ENCODE measurements at places on chromosomes 4 and X.

DNA sequence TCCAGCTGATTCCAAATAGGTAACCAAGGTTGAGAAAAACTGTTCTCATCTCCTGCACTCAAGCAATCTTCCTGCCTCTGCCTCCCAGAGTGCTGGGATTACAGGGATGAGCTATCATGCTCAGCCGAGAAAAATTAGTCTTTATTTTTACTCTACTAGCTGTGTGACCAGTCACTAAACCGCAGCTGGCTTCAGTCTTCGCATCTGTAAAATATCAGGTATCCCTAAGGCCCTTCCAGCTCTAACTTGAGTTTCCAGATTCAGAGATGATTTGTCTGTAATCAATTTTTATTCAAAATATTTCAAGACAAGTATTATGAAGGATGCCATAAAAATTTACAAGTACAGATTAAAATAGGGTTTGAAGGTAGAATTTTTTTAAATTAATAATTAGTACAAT, 3.5 kb downstream of the ADH6 start:
- DNase-seq, result no peak

DNA sequence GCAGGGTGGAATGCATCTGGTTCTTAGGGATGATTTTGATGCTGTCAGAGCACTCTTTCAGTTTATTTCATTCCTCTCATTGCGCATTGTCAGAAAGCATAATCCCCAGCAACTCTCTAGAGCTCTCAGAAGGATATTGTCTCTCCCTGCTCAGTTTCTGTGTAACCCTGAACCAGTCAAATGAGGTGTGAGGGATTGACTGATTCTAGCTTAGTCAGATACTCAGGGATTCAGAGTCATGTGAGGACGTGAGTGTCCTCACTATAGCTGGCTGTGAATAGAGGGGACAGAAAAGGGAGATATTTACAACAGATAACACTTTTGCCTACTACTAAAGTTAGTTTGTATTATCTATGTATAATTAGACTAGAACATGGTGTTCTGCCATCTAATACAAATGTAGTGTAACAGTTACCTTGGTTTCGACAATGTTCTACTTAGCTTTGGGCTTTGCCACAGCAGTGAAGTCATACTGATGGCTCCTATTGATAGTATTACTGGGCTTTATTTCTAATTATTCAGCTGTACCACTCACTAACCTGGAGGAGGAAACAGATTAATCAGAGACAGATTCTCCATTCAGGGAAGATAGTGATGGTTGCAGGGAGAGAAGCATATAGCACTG, 19.5 kb downstream of the AP1AR start:
- no peak for DNase-seq

DNA sequence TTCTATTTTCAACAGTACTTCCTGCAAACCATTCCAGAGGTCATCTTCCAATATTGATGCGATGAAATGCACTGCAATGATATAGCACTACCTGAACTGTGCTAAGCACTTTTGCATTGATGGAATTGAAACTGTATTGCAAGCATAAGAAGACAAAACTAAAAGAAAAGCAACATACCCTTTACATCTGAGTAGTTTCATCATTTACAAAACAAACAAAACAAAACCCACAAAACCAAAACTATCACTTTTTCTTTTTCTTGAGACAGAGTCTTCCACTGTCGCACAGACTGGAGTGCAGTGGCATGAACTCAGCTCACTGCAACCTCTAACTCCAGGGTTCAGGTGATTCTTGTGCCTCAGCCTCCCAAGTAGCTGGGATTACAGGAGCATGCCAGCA, 120.1 kb upstream of the NAP1L5 start:
- DNase-seq, result no peak

- no peak for DNase-seq
Observed at GRCh38 chrX:1492421-1493012, 39.8 kb upstream of the ASMTL start.

DNA sequence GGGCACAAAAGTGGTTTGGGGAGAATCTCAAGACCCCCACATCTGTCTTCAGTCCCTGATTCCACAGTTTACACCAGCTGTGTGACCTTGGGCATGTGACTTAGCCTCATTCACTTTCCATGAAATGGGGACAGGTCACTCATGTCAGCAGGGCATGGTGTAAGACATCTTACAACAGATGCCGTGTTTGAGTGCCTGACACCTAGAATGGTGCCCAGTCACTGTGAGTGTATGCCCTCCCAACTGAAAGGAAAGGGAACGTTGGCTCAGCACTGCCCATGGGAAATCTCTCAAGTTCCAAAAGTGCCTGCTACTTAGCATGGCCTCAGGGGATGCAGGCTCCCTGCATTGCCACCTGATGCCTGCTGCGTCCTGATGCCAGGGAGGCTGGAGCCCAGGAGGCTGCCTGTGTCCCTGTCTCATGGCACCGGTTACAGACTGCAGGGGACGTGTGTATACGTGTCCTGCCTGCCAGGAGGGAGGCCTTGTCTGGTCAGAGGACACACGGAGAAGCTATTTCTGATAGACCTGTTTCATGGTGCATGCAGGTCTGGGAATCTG, 32.2 kb downstream of the RNF4 start:
- DNase-seq, result no peak

DNA sequence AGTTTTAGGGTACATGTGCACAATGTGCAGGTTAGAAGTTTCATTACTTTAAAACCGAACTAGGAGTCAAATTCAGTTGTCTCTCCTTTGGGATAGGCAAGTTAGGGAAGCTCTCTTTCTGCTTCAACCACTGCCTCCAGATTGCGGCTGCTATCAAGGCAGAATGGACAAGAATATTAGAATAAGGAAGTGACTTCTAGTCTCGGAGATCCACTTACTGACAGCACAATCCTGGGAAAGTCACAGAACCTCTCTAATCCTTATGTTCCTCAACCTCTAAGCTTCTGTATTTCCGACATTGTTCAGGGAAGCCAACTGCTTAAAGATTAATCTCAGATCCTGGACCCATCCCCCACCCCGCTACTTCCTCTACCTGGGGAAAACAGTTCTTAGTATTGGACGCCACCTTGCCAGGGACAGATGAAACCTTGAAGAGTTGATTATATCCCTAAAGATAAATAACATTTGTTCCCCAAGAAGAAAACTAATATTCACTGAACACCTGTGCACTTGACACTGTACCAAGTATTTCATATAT, 2.1 kb downstream of the NUP62CL start:
- DNase-seq, result no peak

- DNase-seq, result no peak
Observed at GRCh38 chr4:95910749-95911148, 70.9 kb downstream of the PDHA2 start.

GRCh38 chr4:85747882-85748491, 273.0 kb downstream of the ARHGAP24 start:
- no peak for DNase-seq

DNA sequence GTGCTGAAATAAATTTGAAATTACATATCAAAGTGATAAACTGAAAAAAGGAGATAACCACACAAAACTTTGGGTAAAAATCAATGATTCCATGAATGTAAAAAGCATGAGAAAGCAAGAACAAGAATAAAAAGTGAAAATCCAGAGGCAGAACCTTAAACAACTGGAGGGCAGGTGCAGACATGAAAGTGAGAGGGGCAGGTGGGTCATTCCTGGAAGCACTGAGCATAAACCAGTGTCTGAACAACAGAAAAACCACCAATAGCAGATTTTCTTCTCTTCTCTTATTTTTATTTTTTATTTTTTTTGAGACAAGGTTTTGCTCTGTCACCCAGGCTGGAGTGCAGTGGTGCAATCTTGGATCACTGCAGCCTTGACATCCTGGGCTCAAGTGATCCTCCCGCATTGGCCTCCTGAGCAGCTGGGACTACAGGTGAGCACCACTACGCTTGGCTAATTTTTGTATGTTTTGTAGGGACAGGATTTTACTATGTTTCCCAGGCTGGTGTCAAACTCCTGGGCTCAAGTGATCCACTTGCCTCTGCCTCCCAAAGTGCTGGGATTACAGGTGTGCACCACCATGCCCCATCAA, 46.8 kb upstream of the GPR78 start:
- no peak for DNase-seq
